ENCODE measurements at places on chromosomes 3 and 15. TPM values are rescaled to one million over a fixed set of nuclear protein-coding genes. Genes with fewer than 3 reads are reported as not detected.

- no peak for DNase-seq
These were observed 46.1 kb downstream of the GPR176 start for GRCh38 chr15:39873978-39874377.

- peak; percentile 58 for DNase-seq
These were observed 1.7 kb downstream of the RORA start for GRCh38 chr15:61227269-61227949.

- peak; percentile 34 for DNase-seq
These were observed 11.2 kb upstream of the ALCAM start for GRCh38 chr3:105355408-105356061.

- DNase-seq: no peak
These were observed 31.9 kb upstream of the TSC22D2 start for GRCh38 chr3:150376001-150376848.

DNA sequence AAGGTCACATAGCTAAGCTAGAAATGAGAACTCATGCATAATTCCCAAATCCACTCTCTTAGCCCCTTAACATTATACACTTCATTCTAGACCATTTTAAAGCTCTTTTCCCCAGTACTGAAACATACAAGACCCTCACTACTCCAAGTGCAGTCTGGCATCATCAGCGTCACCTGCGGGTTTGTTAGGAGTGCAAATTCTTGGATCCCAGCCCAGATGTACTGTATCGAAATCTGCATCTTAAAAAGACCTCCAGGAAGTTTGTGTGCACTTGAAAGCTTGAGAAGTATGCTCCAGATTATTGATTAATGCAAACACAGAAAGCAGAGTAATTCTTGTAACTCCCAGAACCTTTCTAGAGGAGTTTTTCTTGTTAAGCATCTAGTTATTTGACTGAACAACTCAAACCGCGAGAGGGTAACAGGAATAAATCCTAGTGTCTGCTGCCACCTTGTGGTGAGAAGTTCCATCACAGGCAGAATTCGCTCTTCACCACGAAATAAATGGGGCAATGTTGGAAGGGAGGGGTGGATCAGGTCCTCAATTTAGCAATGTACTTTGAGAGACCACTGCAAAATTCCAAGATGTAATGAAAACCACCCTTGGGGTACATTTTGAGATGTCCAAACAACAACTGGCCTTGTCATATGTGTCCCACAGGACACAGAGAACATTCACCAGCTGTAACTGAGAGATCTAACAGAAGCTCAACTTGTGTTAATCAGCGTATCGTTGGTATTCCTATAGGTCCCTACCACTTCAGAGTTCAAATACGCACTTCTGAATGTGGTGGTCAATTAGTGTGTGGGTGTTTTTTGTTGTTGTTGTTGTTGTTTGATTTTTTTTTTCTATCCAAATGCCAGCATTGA, 583 bp upstream of the C3orf49 start:
- peak; percentile 32 for DNase-seq

DNA sequence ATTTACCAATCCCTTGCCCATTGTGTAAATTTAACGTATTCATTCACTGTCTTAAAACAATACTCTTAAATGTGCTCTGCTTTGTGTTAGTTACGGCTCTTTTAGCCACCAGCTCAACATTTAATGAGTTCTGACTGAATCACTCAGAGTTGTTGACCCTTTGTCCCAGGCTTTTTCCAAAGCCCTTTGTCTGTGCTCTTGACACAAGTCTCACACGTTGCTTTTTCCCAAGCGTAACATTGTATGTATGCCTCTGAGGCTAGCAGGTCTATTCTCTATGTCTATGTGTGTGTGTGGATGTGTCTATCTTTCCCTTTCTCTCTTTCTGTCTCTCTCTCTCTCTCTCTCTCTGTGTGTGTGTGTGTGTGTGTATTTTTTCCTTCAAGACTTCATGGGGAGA, 435.4 kb upstream of the GOLIM4 start:
- no peak for DNase-seq

- DNase-seq: no peak
These were observed 2.4 kb upstream of the CFAP91 start for GRCh38 chr3:119700269-119700919.

- no peak for DNase-seq
These were observed 200.5 kb downstream of the ITPR1 start for GRCh38 chr3:4693620-4694019.

GRCh38 chr3:67048067-67048714, 50.1 kb downstream of the KBTBD8 start:
- no peak for DNase-seq

DNA sequence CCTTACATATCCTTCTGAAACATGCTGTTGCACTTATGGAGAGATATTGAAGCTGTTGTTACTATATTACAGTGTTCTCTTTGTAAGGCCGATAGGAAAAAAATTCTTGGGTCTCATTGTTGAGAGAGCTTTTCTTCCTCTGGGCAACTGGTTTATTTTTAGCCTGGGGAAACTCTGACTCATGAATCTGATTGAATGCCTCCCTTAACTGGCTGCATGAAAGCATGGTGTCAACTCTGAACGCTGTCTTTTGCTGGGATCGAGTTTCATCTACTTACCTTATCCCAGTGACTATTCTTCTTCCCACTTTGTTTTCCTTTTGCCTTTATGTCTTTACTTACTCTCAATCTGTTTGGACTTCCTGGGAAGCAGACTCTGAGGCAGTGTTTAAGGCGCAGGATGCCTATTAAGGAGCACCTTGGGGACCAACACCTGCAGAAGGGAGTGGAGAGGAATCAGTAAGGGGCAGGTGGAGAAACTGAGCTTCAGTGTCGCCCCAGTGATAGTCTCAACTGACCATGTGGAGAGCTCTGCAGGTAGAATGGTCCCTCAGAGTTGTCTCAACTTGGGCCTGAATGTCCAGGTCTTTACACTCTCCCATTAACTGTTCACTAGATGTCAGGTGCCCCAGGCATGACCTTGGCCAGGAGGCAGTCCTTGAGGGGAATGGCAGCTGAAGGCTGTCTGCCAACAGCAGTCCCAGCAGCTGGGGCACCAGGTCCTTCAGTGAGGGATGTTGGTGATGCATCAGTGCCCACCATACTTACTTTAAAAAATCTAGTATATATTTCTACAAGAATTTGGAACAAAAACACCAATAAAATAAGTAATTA, 88.9 kb upstream of the CCNL1 start:
- DNase-seq: no peak

GRCh38 chr3:175428466-175428865, 569.3 kb downstream of the NAALADL2 start:
- DNase-seq: no peak

DNA sequence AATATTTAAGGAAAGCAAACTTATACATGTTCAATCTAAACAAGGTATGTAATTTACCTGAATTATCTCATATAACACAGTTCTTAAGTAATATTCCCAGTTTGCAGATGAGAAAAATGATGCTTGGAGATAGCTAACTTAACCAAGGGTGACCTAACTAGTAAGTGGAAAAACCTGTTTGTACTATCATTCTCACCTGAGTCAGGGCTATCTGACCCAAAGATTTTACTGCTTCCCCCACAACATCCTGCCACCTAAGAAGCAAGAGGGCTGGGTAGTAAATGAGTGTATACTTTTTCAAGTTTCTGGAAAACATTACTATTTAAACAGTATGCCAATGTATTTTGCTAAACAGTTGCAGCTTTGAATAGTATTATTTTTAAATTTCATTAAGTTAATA, 10.6 kb downstream of the TP63 start:
- no peak for DNase-seq

DNA sequence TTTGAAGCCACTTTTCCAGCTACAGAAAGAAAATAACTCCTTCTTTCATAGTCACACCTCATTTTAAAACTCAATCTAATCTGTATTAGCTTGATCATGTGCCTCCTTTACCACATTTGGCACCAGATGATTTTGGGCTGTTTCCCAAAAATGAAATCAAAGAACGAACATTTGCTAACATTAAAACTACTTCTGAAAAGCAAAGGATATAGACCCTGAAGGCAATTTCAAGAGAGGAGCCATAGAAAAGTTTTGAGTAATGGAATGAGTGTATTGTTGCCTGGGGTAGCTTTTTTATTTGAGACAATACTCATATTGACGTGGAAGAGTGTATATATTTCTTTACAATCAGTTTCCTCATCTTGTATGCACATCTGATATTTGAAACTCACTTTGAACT, 152.8 kb upstream of the TBL1XR1 start:
- DNase-seq: no peak

Gene C3orf18
- polyA plus RNA-seq: 16.0 TPM

Gene SLC9A9
- polyA plus RNA-seq: 5.6 TPM

Gene APOD
- polyA plus RNA-seq: 8.2 TPM

Data from renal cortex interstitium (tissue), 15 donors.